ENCODE measurements at places on chromosomes 7 and 10. TPM values are rescaled to one million over a fixed set of nuclear protein-coding genes. Genes with fewer than 3 reads are reported as not detected.
A peak's percentile ranks its signal among the peaks of the same experiment; 100 is the strongest.

GRCh38 chr10:3827266-3827665 is 42.3 kb upstream of the KLF6 start:
- no peak for DNase-seq

DNA sequence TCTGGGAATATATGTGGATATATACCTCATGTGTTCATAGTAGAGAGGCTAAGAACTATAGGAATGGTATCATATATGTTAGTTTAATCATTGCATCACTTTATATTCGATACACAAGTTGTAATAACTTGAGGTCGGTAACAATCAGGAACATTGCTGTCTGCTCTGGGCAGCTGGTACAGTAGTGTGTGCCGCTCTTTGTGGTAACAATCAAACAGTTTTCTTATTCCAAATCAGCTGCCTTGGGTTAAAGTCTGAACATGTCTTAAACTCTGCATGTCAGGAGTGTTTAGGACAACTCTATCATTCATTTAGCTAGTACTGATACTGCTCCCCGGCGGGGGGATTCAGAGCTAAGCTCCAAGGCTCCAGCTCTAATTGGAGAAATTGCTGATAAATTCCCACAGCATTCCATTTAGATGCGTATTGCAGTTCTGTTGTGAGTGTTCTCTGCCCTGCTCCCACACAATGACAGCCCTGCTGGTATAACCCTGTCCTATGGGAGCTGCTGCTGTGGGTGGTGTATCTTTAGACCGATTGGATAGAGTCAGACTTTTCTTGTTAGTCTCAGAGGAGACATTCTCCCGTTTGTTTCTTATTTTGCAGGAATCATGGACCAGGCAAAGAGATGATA is 707.5 kb upstream of the FZD8 start:
- peak; percentile 91 for DNase-seq

DNA sequence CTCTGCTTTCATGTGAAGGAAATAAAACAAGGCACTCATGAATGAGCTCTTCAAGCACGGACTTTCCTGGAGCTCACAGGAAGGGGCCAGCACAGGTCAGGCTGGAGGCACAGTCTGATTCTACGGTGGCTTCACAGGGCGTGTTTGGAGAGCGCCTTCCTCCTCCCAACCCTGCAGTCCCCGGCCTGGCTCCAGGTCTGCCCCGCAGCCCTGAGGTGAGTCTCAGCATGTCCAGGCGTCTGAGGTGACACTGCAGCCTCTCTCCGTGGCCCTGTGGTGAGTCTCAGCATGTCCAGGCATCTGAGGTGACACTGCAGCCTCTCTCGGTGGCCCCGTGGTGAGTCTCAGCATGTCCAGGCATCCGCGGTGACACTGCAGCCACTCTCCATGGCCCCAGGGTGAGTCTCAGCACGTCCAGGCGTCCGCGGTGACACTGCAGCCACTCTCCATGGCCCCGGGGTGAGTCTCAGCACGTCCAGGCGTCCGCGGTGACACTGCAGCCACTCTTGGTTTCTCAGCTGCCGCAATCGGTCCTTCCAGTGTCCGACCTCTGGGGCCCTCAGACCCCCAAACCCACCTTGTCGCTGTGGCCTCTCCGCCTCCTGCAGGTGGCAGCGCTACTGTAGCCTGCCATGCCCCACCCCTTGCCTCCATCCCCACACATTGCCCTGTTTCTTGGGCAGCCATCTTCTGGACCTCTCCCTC is 381.7 kb downstream of the DNAJB6 start:
- no peak for DNase-seq

- no peak for DNase-seq
Observed at GRCh38 chr10:72783410-72783833, 91.5 kb downstream of the MCU start.

GRCh38 chr10:62779487-62780248 is 24.9 kb upstream of the ADO start:
- peak; percentile 4 for DNase-seq

DNA sequence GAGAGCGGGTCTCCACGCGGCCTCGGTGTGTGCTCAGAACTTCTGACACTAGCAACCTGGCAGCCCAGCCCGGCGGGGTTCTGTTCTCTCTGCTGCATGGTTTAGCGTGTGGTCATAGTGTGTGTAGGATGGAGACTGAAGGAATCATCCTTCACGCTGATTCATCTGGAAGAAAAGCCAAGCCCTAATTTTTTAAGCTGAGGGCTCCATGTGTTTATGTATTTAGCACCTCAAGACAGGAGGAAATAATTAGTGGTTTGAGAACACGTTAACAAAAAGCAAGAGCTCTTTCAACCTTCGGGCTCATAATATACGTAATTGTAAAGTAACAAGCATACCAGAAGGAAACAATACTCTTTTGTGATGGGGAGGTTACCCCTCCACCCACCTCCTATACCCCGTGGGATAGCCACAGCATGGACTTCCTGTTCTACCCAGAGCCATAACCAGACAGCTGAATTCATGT is 504.6 kb upstream of the MKI67 start:
- no peak for DNase-seq

- no peak for DNase-seq
Observed at GRCh38 chr10:103786020-103786419, 69.4 kb downstream of the SH3PXD2A start.

GRCh38 chr10:121694966-121695643 is 96.9 kb upstream of the FGFR2 start:
- no peak for DNase-seq

GRCh38 chr10:101241840-101242707 is 12.8 kb upstream of the LBX1 start:
- peak; percentile 47 for DNase-seq

DNA sequence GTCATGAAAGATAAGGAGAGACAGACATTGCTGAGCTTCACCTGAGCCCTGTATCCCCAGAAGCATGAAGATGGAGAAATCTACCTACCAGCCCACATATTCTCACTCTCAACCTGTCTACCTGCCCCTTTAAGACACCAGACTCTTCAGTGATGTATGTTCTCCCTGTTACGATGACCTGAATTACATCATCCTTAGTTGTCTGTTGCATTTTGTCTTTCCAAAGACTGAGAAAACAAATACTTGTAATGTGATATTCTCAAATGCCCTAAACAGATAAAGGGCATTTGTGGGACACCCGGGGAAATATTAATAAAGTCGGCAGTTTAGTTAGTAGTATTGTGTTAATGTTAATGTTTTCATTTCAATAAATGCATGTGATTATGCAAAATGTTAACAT is 305.8 kb upstream of the IGFBP3 start:
- peak; percentile 40 for DNase-seq

- peak; percentile 97 for DNase-seq
Observed at GRCh38 chr7:130901209-130901783, 167.3 kb upstream of the KLF14 start.

DNA sequence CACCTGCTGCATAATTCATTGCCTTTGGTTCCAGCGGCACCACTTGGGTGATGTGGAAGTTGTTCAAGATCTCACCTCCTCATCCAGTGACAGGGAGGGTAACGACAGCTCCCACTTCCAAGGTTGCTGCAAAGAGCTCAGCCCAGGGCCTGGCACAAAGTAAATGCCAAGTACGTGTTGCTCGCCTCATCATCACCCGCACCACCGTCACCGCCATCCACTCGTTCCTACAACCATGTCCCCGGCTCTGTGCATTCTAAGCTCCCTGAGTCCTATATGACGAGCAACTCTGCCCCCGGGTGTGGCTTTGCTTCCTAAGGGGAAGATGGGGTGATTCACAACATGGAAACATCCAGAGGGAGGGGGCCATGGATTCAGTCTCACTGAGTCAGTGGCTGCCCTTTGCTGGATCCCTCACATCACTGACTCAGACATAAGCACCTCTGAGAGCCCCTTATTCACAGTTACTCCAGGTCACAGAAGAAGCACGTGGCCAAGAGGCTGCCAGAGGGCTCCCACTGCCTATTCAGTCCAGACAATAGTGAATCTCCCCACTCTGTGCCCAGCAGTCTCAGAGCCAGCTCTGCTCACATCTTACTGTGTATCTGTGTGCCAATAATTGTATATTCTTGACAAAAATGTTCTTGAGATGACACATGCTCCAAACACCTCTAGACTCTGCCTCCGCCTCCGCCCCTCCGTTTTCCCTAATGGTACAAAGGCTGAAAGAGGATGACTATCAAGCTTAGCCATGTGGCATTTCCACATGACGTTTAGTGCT is 159.1 kb downstream of the GFRA1 start:
- peak; percentile 82 for DNase-seq

GRCh38 chr10:79376751-79377556 is 29.7 kb downstream of the PPIF start:
- DNase-seq: no peak

GRCh38 chr10:113843972-113844485 is 9.9 kb downstream of the DCLRE1A start:
- no peak for DNase-seq

DNA sequence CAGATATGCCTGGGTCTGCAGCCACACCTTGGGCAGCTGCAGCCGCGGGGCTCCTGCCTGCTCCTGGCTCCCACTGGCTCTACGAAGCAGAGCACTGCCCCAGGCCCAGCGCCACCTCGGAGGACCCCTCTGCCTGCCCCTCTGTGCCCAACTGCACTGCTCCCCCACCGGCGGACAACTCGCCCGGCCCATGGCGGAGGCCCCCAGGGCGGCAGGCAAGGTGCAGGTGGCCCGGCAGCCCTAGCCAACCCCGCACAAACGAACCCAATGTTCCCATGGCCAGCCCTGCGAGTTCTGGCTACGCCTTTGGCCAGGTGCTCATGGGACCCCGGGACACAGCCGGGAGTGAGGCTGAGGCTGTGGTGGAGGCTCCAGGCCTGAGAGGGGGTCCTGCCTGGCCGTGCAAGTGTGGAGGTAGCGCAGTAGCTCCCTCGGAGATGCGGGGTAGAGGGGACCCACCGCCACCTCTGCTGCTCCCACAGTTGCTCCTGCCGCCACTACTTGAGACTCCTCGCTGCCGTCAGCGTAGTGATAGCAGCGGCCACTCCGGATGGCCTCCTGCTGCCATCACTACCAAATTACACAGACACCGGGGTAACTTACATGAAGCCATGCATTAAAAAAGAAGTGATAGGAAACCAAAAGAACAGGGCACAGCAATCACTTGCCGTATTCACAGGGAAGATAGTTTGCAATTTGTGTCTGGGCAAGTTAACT is 97.3 kb upstream of the SP4 start:
- DNase-seq: no peak

DNA sequence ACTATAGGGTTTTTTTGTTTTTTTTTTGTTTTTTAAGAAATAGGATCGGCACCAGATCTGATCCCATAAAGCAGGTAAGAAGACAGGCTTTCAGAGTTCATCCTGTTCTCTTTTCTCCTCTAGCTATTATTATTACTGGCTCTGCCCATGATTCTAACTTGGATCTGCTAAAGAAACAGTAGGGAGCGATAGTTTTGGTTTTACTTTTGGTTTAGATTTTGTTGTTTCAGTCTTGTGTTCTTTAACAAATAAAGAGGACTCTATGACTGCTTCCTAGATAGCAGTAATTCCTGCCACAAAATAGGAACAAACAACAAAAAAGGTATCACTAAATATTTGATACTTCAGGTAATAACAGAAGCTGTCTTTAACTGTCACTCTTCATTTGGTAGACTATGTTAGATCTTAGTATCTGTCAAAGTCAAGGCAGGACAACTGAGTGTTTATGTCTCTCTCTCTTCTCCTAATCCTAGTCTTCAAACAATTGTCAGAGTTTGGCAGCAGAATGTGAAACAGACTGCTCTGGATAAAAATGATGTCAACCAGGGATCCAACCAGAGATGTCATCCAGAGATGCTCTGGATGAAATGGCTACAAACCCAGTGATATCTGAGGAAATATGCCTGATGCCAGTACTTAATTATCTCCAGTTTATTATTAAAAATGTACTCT is 99.8 kb downstream of the KMT2C start:
- DNase-seq: no peak

DNA sequence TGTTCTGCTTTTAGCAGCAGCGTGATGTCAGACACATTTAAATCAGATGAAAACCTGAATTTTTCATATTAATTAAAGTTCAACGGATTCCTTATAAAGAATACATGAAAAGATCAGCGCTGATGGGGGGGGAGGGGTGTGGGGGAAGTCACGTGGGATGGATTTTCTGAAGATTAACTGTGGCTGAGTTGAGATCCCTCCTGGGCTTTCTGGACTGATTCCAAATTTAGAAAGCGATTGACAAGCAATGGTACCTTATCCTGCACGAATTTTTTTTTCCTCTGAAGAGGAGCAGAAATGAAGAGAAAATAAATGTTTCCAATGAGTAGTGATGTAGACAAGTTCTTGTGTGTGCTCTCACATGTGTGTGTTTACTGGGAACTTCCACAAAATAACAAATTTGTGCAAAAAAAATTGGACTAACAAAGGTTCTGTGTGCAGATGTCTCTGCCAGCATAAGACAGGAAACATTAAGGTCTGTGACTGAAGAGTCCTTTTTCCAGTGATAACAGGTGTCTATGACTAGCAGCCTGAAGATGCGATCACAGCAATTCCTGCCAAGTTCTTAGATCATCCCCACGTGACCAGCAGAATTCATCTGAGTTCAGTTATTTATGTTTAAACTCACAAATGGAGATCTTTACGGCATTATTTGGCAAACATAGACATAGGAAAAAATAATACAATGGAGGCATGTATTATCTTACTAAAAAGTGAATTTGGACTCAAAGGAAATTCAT is 585.2 kb upstream of the CELF2 start:
- peak; percentile 43 for DNase-seq

DNA sequence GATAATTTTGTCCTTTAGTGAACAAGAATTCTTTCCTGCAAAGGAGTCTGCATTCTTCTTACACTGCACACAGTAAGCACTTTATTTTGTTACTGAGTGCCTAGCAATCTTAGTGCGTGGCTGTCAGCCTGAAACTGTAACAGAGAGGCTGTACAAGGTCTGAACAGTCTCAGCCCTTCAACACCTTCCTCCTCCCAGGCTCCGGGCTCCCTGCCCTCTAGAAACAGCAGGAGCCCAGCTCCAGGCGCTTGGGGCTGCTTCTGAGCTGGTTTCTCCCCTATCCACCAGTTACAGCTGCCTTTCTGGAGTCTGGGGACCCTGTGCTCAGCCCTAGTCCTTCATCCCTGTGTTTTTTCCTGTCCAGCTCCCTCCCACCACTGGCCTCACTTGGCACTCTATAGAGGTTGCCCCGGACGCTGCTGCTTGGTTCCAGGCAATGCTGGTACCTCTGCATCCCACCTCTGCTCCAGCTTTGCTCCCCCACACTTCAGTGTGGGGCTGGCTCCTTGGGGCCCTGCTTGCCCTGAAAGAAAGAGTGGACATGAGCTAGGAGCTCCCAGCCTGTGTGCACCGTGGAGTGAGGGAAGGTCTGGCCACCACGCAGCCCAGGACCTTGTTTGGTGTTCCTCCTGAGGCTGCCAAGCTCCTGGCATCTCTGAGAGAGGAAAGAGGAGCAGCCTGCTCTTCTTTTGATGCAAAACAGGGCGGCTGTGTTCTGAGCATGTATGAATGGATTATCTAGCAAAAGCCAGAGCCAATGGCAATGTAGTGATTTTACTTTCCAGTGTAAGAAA is 251.2 kb upstream of the GRB10 start:
- DNase-seq: no peak

Gene HMX2
- not detected for polyA plus RNA-seq

Gene TFR2
- polyA plus RNA-seq: 0.50 TPM

Gene MOGAT3
- polyA plus RNA-seq: not detected

Gene ZNF107
- 2.5 TPM for polyA plus RNA-seq

Gene ZNF789
- 8.9 TPM for polyA plus RNA-seq
